ENCODE measurements at places on chromosomes 6 and 20. TPM values are rescaled to one million over a fixed set of nuclear protein-coding genes. Genes with fewer than 3 reads are reported as not detected.
A peak's percentile ranks its signal among the peaks of the same experiment; 100 is the strongest.

GRCh38 chr20:36720510-36720909 is 25.4 kb downstream of the NDRG3 start:
- DNase-seq, result no peak

GRCh38 chr6:6631534-6632276 is 43.2 kb downstream of the LY86 start:
- no peak for DNase-seq

GRCh38 chr6:9404351-9405146 is 969.2 kb upstream of the SLC35B3 start:
- no peak for DNase-seq

BNIP5 gene
- 0.04 TPM for total RNA-seq

DNA sequence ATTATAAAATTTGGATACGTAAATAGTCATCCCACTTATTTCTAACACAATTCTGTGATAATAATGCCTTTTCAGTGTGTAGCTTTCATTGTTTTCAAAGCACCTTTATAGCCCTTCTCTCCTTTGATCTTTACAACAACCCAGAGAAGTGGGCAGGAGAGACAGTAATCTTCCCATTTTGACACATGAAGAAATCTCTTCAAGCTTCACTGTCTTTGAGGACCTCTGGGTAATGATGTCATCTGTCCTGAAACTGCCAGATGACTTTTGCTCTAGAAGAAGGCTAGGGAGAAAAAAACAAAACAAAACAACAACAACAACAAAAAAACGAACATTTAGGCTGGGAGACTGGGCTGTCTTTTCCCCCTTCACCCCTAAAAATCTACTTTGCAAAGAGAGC is 203.0 kb downstream of the KCNQ5 start:
- no peak for DNase-seq

- peak; percentile 59 for DNase-seq
Observed at GRCh38 chr6:7155871-7156579, 48.3 kb downstream of the RREB1 start.

MYB gene
- 5.3 TPM for total RNA-seq

EFCAB8 gene
- total RNA-seq, result 0.28 TPM

MGME1 gene
- total RNA-seq, result 27.8 TPM

Measured in SJCRH30 (cell line).